BJ (cell line): ENCODE measurements at places on chromosomes 13 and 19. TPM values are rescaled to one million over a fixed set of nuclear protein-coding genes. Genes with fewer than 3 reads are reported as not detected.

Gene FPR2
- not detected in 2 replicates for polyA plus RNA-seq

Gene NLRP12
- not detected in 2 replicates for polyA plus RNA-seq

Gene OXGR1
- polyA plus RNA-seq: not detected in 2 replicates

Gene FKBP8
- 168 and 280 TPM in 2 replicates for polyA plus RNA-seq

Gene KLK12
- polyA plus RNA-seq: not detected in 2 replicates

Gene CFD
- polyA plus RNA-seq: 0.70 and 0.77 TPM in 2 replicates

Gene KHSRP
- polyA plus RNA-seq: 49.4 and 68.7 TPM in 2 replicates

Gene FPR1
- polyA plus RNA-seq: not detected in 2 replicates
